ENCODE measurements at places on chromosomes 16 and 17. TPM values are rescaled to one million over a fixed set of nuclear protein-coding genes. Genes with fewer than 3 reads are reported as not detected.

ZNF785 gene
- 20.0 TPM for total RNA-seq

ADAD2 gene
- not detected for total RNA-seq

DHRS7C gene
- not detected for total RNA-seq

TMIGD1 gene
- not detected for total RNA-seq

WNK4 gene
- total RNA-seq = 0.10 TPM

ITGAL gene
- 216 TPM for total RNA-seq

ABCC11 gene
- total RNA-seq = not detected

NPIPB8 gene
- total RNA-seq = 0.11 TPM

DNAAF1 gene
- total RNA-seq = not detected

- DNase-seq = no peak
These were observed 12.6 kb downstream of the OSBPL7 start for GRCh38 chr17:47808830-47809480.

DNA sequence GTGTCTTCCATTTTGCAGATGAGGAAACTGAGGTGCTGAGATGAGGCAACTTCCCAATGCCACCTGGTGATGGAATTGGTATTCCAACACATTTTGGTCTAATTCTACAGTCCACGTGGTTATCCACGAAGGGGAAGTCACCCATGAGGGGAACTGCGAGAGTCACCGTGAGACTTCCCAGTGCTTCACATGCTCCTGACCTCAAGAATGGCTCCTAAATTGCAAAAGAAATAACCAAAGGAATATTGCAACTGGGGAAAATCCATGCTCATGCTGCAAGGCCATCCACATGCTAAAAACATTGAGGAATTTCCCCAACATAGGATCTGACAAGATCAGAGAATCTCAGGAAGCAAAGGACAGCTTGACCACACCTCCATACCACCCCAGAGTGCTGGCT is 153.9 kb downstream of the HS3ST3B1 start:
- DNase-seq = no peak

GRCh38 chr17:59829217-59830006 is 63.3 kb downstream of the TUBD1 start:
- DNase-seq = no peak

GRCh38 chr17:17474341-17474740 is 2.5 kb upstream of the MED9 start:
- no peak for DNase-seq

- no peak for DNase-seq
These were observed 66.4 kb downstream of the SCNN1B start for GRCh38 chr16:23368469-23368868.

- DNase-seq = no peak
These were observed 223.2 kb downstream of the C16orf78 start for GRCh38 chr16:49596648-49597291.

DNA sequence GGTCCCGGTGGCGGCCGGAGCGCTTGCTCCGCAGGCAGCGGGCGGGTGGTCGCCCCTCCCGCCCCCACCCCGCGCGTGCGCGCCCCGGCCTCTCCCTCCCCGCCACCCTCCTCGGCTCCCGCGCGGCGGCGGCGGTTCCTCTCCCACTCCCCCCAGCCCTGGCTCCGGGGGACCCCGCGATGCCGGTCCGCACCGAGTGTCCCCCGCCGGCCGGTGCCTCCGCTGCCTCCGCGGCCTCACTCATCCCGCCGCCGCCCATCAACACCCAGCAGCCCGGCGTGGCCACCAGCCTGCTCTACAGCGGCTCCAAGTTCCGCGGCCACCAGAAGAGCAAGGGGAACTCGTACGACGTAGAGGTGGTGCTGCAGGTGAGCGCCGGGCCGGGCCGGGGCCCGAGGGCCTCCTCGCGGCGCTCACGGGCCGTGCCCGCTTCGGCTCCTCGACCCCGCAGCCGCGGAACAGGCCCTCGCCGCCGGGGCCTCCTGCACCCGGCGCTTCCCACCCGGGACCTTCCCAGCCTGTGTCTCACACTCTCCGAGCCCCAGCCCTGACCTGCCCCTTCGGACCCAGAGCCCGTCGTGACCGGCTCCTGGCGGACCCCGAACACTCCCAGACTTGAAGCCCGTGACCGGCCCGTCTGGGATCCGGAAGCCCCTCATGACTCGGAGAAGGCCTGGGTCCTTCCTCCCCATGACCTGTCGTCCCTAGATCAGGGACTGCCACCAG is 490 bp downstream of the GID4 start:
- no peak for DNase-seq

- no peak for DNase-seq
These were observed 35.3 kb downstream of the PRMT7 start for GRCh38 chr16:68345958-68346635.

DNA sequence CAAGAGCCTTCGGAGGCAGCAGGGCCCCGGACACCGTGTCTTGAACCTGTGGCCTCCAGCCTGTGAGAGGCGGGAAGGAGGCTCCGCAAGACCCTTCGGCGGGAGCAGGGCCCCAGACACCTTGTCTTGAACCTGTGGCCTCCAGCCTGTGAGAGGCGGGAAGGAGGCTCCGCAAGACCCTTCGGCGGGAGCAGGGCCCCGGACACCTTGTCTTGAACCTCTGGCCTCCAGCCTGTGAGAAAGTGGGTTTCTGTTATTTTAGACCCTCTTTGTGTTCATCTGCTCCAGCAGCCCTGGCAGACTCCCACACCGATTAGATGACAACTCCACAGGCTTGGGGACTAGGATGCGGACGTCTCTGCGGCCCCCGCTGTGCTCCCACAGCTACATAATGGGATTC is 30.0 kb downstream of the FBXO31 start:
- no peak for DNase-seq

GRCh38 chr16:79328402-79329165 is 272.0 kb downstream of the MAF start:
- no peak for DNase-seq

GRCh38 chr17:35683591-35683990 is 47.8 kb upstream of the RASL10B start:
- no peak for DNase-seq

Data from activated B cell treated with CpG ODN at 0.5 μM for 24 hours (primary cell).